ENCODE measurements at places on chromosomes 3 and 15. TPM values are rescaled to one million over a fixed set of nuclear protein-coding genes. Genes with fewer than 3 reads are reported as not detected.

DNA sequence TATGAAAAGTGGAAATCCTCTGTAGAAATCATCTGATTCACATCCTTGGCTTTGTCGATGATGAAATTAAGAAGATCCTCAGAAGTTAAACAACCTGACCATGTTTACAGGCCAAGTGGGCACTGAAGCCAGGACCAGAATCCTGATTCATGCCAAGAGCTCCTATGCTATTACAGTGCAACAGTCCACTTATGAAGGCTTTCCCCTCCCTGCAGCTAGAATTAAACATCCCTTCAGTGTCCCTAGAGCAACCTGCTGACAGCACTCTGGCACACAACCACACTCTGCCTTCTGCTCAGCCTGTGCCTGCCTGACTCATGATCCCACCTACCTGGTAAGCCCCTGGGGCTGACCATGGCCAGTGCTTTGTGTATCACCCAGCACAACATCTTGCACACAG lies 33.8 kb downstream of the TXNRD3 start:
- DNase-seq, result no peak

GRCh38 chr3:49378249-49378895 lies 20.2 kb upstream of the GPX1 start:
- no peak for DNase-seq

The LINGO1 gene
- 1.4 TPM for polyA plus RNA-seq

- no peak for DNase-seq
Observed at GRCh38 chr3:2851835-2852234, 258.3 kb downstream of the IL5RA start.

The ISG20 gene
- 4.4 TPM for polyA plus RNA-seq

The RASL12 gene
- 4.3 TPM for polyA plus RNA-seq

DNA sequence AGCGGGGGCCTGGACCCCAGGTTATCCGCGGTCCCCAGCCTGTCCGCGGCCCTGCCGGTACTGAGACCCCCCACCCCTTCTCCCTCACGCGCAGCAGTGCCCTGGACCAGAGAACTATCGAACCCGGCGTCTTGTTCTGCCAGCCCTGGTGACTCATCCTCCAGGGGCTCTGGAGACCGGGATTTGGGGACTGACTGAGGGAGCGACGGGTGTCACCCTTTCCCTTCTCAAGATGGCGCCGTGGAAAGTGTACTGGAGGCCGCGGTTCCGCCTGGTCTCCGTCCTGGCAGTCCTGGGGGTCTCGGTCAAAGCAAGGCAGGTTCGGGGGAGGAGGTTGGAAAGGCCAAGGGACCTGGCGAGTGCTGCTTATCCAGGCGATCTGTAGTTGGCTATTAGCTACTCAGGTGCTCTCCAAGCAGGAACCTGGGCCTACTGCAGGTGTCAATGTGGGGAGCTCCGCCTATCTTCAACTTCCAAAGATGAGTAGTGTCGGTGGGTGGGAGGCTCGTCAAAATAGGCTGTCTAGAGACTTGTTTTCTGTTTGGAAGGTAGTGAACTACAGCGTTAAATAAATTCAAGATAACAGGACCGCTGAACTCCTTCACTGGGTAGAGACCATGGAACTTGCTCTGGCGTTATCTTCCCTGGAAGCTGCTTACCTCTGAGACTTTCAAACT lies 790 bp downstream of the RAB5A start:
- peak; percentile 78 for DNase-seq

GRCh38 chr3:15428539-15428938 lies 1.1 kb downstream of the EAF1 start:
- DNase-seq, result no peak

The CTXND1 gene
- 17.4 TPM for polyA plus RNA-seq

DNA sequence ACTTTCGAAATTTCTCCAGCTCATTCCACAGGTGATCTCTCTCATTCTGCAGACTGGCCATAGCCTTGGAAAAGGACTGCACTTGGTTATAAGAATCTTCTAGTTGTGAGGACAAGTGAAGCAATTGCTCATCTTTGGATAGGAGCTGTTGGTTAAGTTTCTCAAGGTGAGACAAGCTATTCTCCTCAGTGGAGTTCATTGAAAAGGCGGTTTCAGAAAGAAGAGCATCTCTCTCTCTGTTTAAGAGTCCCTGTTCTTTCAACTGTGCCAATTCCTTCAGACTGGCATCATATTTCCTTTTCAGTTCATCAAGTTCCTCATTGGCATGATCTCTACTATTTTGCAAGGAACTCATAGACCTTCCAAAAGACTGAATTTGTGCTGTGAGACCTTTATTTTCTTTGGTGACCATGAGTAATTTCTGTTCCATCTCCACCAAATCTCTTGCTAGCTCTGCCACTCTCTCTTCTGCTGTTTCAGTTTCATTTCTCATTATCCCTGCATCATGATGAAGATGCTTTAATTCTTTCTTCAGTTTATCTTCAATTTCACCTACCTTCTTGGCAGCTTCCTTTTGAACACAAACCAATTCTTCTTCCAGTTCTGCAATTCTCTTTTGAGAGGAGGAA lies 30.2 kb upstream of the HCLS1 start:
- no peak for DNase-seq

The PPM1L gene
- 15.1 TPM for polyA plus RNA-seq

- DNase-seq, result no peak
Observed at GRCh38 chr3:146498002-146498736, 28.8 kb upstream of the PLSCR2 start.

DNA sequence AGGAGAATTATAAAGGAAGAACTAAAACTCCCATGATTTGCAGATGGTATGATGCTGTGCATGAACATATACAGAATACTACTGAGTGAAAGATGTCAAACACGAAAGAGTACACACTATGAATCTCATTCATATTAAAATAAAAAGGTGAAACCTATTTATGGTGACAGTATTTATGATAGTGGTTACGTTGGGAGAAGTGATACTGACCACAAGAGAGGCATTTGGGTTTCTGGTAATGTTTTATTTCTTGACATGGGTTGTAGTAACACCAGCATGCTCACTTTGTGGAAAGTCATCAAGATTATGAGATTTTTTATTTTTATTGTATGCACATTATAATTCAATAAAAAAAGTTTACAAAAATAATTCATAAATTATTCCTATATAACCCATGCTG lies 324.0 kb downstream of the GAP43 start:
- no peak for DNase-seq

The HIGD2B gene
- not detected for polyA plus RNA-seq

DNA sequence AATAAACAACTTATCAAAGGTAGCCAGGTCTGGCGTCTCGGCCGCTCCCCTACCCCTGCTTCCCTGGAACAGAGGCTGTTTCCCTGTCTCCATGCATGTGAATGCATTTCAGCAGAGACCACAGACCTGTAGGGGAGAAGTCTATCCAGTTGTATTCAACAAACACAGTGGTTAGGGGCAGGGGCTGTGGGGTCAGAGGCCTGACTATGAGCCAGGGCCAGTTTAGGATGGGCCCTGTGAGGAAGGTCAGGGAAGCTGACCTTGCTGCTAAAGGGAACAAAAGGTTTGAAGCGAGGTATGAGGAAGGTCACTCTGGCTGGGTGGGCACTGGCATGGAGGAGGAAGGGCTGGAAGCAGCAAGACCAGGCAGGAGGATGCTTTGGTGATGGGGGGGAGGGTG lies 184.6 kb downstream of the XXYLT1 start:
- DNase-seq, result no peak

- DNase-seq, result peak; percentile 78
Observed at GRCh38 chr15:40320931-40321371, 2.5 kb upstream of the INAFM2 start.

The MYO5C gene
- 2.6 TPM for polyA plus RNA-seq

The TTLL13 gene
- 1.9 TPM for polyA plus RNA-seq

DNA sequence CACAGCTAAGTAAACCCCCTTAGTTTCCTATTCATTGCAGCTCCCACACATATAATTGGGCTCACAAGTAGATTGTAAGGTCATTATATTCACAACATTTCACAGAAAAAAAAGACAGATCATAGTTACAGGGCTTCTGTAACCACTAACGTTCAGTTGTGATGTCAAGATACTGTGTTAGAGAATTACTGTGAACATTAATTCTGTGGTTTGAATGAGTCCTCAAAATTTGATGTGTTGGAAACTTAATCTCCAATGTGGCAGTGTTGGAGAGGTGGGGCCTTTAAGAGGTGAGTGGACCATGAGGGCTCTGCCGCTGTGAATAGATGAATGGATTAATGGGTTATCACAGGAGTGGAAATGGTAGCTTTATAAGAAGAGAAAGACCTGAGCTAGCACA lies 21.3 kb downstream of the GRK7 start:
- no peak for DNase-seq

- no peak for DNase-seq
Observed at GRCh38 chr15:23518104-23518503, 47.4 kb upstream of the MKRN3 start.

DNA sequence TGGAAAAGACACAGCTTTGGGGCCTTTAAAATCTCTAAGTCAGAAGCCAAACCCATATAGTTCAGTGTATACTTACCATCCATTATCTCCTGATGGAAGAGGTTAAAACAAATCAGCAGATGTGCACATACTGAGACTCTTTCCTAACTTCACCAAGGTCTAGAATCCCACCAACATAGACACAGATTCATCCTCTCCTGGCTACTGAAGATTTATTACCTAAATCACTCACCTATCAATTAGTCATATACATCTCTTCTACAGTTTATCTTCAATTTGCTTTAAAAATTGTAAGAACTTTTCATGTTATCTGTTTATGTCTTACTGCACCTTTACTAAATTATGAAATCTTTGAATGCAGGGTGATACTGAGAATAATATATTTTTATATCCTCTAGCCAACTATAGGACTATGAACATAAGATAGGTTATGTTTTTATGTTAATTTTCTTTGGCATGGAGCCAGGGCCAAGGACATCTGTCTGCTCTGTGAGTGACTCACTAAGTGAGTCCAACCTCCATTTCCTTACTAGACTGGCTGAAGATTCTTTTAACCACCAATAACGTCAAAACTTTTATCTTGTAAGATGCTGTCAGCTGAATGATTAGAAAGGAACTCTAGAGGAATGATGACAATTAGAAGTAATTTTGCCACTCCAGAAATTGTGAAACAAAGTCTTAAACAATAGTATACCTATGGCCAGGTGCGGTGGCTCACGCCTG lies 397.6 kb downstream of the FOXP1 start:
- no peak for DNase-seq

DNA sequence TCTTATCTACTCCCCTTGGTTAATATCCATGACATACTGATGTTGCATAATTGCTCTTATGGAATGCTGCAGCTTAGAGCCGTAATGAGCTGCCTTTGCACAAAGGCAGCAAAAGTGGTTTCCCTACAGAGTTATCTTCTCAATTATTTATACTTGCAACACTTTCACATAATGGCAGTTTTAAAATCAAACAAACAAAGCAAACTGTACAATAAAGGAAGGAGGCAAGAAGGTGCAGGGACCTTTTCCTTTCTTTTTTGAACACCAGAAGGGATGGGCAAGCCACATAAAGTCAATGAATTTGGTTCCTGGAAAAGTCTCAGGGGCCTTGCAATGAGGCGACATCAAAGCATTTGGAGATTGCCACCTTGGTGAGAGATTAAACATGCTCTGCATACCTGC lies 188.0 kb downstream of the MEIS2 start:
- no peak for DNase-seq

GRCh38 chr3:183493296-183494045 lies 62.0 kb downstream of the KLHL6 start:
- DNase-seq, result no peak

The HRH1 gene
- polyA plus RNA-seq, result 2.2 TPM

DNA sequence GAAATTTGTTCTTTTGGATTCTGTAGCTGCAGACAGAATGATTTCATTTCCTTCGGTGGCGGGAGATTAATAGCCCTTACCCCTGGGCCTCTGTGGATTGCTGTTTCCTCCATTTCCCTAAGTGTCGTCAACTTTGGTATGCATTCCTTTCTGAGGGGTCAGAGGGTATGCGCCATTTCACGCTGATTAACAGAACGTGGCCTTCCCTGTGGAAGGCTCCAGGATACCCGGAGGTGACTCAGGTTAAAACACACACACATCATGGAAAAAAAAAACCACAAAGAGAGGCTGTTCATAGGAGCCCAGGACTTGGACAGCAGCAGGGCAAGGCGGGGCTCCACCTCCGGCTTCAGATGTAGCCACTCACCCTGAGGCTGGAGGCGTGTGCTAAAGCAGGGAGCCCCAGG lies 51.9 kb downstream of the EPHB1 start:
- peak; percentile 19 for DNase-seq

The B3GNT5 gene
- 2.6 TPM for polyA plus RNA-seq

The HYAL1 gene
- 50.1 TPM for polyA plus RNA-seq

The CATSPER2 gene
- polyA plus RNA-seq, result 34.7 TPM

- DNase-seq, result no peak
Observed at GRCh38 chr3:188528396-188528795, 374.4 kb downstream of the LPP start.

The TNNC1 gene
- 26.7 TPM for polyA plus RNA-seq

DNA sequence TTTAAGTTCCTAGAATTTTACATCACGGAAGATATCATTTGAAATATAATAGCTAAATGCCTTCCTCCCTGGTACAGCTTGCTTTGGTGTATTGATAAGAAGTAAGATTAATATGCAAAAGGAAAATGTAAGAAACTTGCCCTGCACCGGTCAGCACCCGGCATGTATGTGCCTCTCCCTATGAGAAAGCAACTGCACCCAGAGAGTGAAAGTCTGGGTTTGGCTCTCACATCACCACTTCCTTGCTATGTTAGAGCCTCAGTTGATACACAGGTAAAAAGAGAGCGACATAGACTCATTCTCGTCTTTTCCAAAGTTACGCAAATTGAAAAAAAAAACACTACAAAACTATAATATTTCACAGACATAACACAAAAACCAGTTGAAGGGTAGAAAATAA lies 96.7 kb downstream of the FOXP1 start:
- DNase-seq, result no peak

DNA sequence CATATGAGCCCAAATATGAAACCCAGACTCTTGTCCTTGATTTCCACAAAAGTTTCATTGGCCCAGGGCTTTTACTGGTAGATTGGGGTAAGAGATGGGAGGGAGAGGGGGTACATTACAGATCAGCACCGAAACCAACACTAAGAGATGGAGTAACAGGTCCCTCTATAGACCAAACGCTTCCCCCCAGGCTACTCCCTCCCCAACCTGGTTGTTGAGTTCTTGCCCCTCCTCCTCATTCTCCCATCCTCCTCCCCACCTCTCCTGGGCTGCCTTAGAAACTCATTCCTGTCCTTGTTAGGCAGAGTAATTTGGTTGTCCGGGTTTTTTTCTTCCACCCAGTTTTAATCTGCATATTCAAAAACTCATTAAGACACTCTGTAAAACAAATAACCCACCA lies 74.1 kb downstream of the MESD start:
- DNase-seq, result no peak

- no peak for DNase-seq
Observed at GRCh38 chr3:45910892-45911291, 24.5 kb downstream of the CCR9 start.

- no peak for DNase-seq
Observed at GRCh38 chr3:46133285-46133684, 74.8 kb downstream of the CCR1 start.

The SEMA7A gene
- polyA plus RNA-seq, result 2.9 TPM

The ALPK3 gene
- 18.2 TPM for polyA plus RNA-seq

The HCN4 gene
- polyA plus RNA-seq, result 0.20 TPM

The FETUB gene
- polyA plus RNA-seq, result not detected

All from adrenal gland (tissue), 19 donors.